Skeletal muscle cell (primary cell): ENCODE measurements at places on chromosomes 7 and 10.
A peak's percentile ranks its signal among the peaks of the same experiment; 100 is the strongest.

DNA sequence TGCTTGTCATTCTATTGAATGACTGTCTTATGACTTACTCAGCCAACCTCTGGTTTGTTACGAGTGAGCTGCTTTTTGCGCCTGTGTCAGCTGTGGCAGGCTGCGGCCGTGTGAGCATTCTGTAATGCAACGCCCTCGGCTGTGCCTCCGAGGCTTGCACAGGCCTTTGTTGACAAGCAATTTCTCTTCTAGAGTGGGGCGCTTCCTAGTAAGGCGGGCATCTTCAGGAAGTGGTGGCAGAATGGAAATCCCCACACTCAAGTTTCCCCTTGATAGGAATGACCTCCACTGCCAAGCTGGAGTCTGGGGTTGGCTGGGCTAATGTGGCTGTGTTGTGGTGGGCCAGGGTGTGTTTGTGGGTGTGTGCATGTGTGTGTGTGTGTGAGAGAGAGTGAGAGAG is 20.2 kb upstream of the TMEM178B start:
- no peak for DNase-seq

- DNase-seq, result no peak
Observed at GRCh38 chr10:77188521-77188920, 449.1 kb downstream of the KCNMA1 start.

DNA sequence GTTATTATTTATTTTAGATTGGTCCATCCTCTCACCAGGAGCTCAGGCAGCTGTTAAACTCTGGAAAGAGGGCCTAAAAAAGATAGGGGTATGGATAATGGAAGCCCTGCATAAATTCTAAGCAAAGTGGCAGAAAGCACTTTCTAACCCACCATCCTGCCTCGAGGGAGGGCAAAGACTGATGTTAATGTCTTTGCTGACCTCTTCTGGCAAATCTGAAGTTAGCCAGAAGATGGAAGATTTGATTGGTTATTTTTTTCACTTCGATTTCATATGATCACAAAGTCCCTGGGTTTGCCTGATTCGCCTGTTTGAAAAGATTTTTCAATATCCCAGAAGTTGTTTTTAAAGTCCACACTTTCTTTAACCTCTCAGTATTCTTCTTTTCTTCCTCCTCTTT is 24.8 kb downstream of the OR9A2 start:
- no peak for DNase-seq

GRCh38 chr7:151837285-151838042 is 39.5 kb downstream of the PRKAG2 start:
- no peak for DNase-seq

DNA sequence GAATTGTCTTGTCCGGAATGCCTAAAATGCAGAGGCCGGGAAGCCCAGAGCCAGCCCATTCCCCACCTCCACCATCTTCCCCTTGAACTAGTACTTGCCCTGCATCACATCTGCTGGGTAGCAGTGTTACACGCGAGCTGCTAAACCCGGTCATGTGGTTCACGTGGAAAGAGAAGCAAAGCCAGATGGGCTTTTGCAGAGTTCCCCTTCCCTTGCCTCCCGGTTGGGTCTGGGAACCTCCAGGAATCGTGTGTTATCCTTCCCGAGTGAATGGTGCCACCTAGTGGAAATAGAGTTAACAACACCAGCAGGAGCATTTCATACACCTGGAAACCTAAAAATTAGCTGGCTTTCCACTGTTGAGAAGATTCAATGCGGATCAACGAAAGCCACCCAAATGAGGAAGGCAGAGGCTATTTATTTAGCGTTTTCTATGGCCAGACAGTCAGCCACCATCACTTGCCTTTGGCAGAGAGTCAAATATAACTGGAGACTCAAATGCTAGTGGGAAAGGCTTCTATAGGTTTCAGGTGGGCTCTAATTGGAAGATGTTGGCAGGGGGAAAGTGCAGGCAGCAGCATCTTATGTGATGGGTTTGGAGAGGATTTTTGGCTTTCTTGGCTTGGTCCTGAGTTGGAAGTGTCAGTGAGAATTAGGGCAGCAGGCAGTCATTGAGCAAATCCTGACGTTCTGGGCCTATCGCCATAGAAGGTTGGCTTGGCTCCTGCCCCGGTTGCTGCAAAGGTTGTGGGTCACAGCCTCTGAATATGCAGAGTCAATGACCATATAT is 12.9 kb upstream of the DENND2A start:
- no peak for DNase-seq

- DNase-seq, result no peak
Observed at GRCh38 chr7:81623251-81623855, 146.5 kb downstream of the HGF start.

GRCh38 chr10:13457958-13458686 is 70.7 kb downstream of the BEND7 start:
- DNase-seq, result no peak

GRCh38 chr7:76234931-76235441 is 33.3 kb downstream of the SRRM3 start:
- DNase-seq, result peak; percentile 52

DNA sequence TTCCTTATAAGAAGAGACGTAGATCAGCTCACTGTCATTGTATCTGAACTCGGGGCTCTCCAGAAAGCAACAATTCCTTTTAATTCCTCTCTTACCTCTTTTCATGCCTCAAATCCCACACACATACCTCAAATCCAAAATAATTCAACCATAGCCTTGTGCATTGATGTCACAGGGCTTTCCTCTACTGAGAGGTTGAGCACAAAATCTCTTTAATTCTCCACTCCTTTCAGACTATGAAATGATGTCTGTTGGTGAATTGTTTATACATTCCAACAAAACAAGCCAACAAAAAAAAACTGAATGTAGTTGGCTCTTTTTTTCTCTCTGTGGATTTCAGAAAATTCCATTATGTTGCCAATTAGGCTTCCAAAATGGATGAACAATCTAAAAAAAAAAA is 53.2 kb downstream of the BPGM start:
- no peak for DNase-seq

DNA sequence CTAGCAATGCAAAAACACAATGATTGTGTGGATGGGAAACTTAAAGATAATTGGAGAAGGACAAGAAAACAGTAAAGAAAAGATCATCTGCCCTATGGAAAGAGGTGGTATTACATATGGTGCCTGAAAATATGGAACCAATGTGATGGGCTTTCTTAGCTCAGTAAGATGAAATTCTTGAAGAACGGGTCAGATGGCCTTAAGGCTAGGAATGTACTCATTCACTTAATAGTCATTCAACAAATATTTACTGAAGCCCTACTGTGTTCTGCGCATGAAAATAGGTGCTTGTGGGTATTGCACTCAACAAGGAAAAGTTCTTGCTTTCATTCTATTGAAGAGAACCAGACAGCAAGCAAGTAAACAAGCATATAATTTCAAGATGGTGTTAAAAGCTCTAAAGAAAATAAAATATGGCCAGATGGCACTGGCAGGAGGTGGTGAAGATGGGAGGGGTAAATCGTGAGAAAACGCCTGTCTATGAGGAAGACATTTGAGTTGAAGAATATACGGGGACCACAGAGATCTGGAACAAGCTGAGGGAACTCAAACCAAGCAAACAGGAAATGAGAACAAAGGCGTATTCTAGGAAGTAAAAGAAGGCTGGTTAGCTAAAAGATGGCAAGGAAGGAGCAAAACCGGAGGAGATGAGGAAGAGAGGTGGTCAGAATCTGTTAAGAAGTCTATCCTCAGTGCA is 179.7 kb downstream of the ANK3 start:
- no peak for DNase-seq

GRCh38 chr10:43082746-43083145 is 5.9 kb downstream of the RET start:
- DNase-seq, result no peak

DNA sequence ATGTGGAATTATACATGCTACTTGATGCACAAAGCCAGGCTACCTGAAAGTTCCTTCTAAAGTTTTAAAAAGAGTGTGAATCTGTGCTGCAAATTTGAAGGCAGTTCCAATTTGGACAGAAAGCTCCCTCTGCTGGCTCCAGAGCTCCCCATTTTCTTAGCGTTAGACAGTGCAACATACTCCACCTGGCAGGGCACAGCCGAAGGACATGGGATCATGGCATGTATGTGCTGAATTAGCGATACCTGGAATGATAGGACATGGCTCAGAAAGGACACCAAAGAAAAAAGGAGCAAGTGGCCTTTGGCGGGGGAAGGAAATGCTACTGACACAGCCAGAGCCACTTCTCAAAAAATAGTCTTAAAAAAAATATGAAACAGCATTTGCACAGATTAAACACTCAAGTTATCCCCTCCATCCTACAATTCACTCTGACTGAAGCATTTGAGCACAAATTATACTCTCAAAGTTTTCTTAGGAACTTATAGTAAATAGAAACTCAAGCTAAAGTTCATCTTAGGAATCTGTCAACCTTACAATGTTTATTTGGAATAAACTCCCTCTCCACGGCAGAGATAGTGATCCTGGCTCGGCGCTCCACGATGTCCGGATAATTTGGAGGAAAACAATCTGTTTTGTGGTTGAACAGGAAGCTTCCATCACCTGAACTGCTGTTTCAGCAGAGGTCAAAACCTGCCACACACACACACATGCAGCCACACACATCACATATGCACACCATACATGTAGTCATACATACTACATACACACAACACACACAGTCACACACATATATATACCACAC is 80.0 kb downstream of the C7orf25 start:
- DNase-seq, result no peak

GRCh38 chr10:14208231-14208630 is 122.5 kb downstream of the FRMD4A start:
- no peak for DNase-seq

- no peak for DNase-seq
Observed at GRCh38 chr7:117019287-117019686, 66.0 kb downstream of the ST7 start.

DNA sequence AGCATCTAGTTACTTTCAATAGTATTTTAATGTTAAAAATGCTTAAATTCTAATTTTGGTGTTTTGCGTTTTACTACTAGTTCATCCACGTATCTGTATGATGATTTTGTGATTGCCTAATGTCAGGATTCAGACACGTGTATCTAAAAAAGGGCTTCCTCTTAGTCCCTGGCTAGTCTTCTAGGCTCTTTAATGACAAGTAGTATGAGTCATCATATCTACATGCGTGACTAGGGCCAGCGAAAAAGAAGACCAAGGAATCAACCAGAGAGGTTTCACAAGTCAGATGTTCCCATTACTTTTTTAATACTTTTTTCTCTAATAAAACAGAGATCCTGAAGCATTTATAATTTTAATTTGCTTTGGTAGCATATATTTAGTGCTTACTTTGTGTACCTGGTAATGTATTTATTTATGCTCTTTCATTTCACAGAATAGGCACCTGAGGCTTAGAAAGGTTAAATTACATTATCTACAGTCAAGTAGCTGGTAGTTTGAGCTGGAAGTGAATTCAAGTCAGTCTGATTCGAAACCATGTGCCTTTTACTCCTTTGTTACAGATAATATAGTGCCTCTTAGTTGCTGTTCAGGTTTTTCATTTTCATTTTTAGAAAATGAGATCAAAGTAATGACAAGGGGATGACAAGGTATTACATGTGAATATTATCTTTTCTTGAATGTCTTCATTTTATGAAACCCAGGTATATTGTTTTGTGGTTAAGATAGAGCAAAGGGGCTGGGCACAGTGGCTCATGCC is 140.3 kb downstream of the FOXP2 start:
- peak; percentile 48 for DNase-seq

GRCh38 chr7:104929921-104930320 is 84.1 kb upstream of the KMT2E start:
- DNase-seq, result no peak

DNA sequence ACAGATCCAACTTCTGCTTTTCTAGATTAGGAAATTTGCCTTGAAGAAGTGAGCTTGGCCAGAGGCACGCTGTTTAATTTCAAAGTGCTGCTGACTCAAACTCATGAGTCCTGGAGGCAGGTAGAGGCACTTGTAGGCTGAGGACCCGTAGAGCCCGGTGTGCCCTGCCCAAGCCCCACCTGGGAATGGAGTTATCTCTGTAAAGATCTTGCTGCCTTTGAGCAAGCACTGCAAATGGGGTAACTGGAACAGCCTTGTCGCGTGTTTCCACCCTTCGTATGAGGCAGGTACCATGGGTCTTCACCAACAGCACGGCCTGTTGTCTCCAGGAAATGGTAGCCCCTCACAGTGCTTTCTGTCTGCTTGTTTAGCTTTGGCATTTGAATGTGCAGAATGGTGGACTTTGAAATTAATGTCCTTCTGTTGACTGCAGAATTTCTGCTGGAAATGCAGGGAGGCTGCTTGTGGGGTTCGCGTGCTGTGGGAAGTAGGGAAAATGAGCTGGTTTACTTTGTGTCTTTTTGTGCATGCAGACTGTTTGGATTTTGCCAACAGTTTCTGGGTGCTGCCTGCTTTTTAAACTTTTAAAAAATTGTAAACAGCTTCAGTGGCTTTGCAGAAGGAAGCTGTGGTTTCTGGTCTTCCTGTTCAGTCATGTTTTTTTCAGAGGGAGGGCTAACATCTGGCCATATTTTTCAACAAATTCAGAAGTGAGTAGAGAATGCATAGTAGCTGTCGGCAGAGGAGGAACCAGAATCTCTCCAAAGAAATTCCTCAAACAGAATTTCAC is 27.2 kb downstream of the CCM2 start:
- no peak for DNase-seq

GRCh38 chr7:119802147-119802546 is 470.8 kb upstream of the KCND2 start:
- no peak for DNase-seq

DNA sequence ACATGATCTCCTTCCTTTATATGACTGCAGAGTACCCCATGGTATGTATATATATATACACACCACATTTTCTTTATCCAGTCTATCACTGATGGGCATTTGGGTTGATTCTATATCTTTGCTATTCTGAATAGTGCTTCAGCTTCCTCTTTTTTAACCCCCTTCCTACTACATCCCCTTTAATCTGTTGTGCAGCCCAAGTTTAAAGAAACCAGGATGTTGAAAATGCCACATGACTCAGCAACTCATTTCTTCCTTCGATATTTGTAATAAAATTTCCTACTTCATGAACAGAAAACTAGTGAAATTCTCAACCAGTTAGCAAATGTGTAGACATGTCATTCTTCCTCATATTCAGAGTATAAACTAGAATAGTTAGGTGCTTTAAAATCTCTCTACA is 1245.7 kb upstream of the SORCS1 start:
- no peak for DNase-seq

DNA sequence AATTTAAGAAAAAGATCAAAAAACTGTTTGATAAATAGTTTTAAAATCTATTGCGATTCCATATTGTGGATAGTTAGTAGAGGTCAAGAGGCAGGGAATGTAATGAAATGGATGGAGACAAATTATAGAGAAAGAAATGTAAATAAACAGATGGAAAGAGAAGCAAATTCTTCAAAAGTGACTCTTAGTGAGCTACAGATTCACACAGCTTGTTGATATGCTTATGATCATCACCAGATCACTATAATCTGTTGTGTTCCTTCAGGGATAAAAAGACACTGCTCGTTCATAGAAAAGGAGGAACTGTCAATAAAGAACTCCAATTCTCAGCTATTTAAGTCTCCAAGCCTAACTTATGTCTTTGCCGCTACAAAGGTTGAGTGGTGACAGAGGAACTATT is 251.4 kb upstream of the SEMA3C start:
- DNase-seq, result no peak
